ENCODE measurements at places on chromosomes 3 and 15. TPM values are rescaled to one million over a fixed set of nuclear protein-coding genes. Genes with fewer than 3 reads are reported as not detected.

The PRR23B gene
- not detected for total RNA-seq

The POLR2H gene
- total RNA-seq = 83.9 TPM

The CLDN18 gene
- not detected for total RNA-seq

The PPP1R14D gene
- 0.28 TPM for total RNA-seq

The NRROS gene
- not detected for total RNA-seq

The CX3CR1 gene
- total RNA-seq = 0.09 TPM

The CACNA2D3 gene
- 0.05 TPM for total RNA-seq

The PRC1 gene
- 220 TPM for total RNA-seq

The SRGAP3 gene
- total RNA-seq = 0.31 TPM

The ARHGAP31 gene
- 2.0 TPM for total RNA-seq

The TAGLN3 gene
- total RNA-seq = not detected

The ST3GAL6 gene
- total RNA-seq = 0.69 TPM

The PLSCR4 gene
- 4.4 TPM for total RNA-seq

The RPUSD2 gene
- total RNA-seq = 16.6 TPM

The C15orf62 gene
- not detected for total RNA-seq

The RYK gene
- total RNA-seq = 33.6 TPM

The VGLL4 gene
- 32.9 TPM for total RNA-seq

The CTXN2 gene
- 0.02 TPM for total RNA-seq

The RFTN1 gene
- 3.3 TPM for total RNA-seq

The ST8SIA2 gene
- 0.57 TPM for total RNA-seq

The FSIP1 gene
- 0.51 TPM for total RNA-seq

The DOCK3 gene
- total RNA-seq = 0.43 TPM

The GNAT1 gene
- total RNA-seq = 0.09 TPM

The MRAS gene
- total RNA-seq = 11.0 TPM

The CASR gene
- not detected for total RNA-seq

The CGNL1 gene
- total RNA-seq = 2.0 TPM

The IL5RA gene
- not detected for total RNA-seq

The CYP11A1 gene
- total RNA-seq = not detected

The FBXO40 gene
- total RNA-seq = not detected

The MORC1 gene
- not detected for total RNA-seq

The LDHAL6B gene
- not detected for total RNA-seq

The IGSF10 gene
- total RNA-seq = 0.55 TPM

The AHSG gene
- not detected for total RNA-seq
